ENCODE measurements at places on chromosomes 3 and 15.

GRCh38 chr3:12198301-12198700 is 39.6 kb upstream of the TIMP4 start:
- ATAC-seq, result no peak

- ATAC-seq, result no peak
Observed at GRCh38 chr3:56939834-56940233, 120.6 kb upstream of the SPATA12 start.

GRCh38 chr15:59018833-59019232 is 31.4 kb downstream of the RNF111 start:
- no peak for ATAC-seq

DNA sequence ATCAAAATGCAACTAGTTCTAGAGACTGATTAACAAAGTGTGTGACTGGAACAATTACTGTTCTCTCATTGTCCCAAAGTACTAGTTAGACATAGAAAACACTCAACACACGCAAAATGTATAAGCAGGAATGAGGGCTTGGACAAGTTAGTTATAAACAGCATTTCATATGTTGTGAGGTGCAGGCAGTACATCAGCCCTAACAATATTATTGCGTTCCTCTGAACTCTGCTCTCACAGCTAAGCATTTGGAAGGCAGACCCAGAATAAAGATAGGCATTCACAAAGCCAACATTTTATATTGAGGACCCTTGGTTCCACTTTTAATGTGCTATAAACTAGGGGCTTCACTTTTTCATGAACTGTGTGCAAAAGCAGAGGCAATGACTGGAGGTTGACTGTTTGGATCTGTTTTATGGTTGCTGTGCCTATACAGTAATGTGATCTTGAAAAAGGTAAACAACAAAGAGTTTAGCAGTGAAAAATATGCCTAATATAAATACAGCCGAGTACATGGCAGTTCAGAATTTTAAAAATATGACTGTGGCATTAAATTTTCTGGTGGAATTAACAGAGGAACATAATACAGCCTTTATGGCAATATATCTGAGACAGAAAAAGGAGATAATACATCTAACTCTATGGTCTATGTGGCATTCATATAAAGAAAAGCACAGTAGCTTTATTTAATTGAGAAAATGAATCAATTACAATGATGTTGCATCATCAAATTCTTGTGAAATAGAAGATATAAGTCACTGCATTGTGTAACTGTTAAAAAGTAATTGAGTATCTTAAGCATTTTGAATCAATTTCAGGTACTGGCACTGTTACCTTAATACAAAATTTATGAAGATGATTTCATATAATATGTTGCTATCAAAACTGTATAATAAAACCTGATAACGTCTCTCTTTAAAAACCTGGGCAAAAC is 80.0 kb upstream of the SKOR1 start:
- no peak for ATAC-seq

DNA sequence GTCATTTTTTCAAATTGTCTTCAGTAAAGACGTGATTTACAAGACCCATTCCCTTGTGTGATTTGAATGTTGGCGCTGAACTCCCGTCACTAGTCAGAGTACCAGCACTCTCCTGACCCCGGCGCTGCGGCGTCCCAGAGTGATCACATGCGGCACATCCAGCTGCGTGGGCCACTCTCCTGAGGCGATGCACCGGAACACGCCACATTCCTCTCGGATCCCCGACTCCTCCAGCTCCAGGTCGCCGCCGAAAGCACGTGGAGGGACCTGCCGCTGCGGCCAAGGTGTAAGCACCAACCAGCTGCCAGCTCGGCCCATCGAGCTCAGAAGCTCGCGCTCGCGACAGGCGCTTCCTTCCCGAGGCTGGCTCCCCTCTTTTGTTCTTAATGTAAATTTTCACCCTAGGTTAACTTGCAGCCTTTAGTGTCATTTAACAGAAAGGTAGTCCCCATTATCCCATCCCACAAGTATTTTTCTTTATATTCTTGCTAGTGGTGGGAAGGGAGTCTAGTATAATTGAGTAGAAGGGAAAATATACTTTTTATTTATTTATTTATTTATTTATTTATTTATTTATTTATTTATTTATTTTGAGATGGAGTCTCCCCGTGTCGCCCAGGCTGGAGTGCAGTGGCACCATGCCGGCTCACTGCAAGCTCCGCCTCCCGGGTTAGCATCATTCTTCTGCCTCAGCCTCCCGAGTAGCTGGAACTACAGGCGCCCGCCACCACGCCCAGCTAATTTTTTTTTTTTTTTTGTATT is 61.7 kb upstream of the VGLL3 start:
- ATAC-seq, result no peak

GRCh38 chr15:70342141-70342540 is 244.4 kb upstream of the TLE3 start:
- ATAC-seq, result no peak

GRCh38 chr15:92687746-92688145 is 32.2 kb upstream of the FAM174B start:
- ATAC-seq, result no peak

GRCh38 chr15:92845126-92845508 is 55.0 kb upstream of the CHD2 start:
- ATAC-seq, result peak; percentile 51

- ATAC-seq, result no peak
Observed at GRCh38 chr15:62989366-62990055, 53.0 kb upstream of the TPM1 start.

GRCh38 chr15:40782609-40783227 is 12.9 kb downstream of the C15orf62 start:
- ATAC-seq, result peak; percentile 86

DNA sequence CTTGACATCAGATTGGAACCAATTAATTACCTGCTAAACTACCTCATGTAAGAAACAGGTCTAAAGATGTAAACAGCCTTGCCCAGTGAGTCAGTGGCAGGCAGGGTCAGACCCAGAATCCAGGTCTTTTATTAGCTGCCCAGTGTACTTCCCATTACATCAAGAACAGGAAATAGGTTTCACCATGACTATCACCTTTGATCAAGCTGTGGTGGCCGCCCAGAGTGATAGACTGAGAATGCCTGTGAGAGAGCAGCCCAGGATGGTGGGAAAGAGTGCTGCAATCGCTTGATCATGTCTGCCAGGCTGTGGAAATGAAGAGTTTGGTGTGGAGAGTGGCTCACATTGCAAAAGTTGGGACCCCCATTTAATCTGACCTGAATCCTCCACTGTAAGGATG is 61.3 kb upstream of the PIAS1 start:
- ATAC-seq, result no peak

- ATAC-seq, result no peak
Observed at GRCh38 chr3:180657094-180657493, 22.2 kb downstream of the CCDC39 start.

DNA sequence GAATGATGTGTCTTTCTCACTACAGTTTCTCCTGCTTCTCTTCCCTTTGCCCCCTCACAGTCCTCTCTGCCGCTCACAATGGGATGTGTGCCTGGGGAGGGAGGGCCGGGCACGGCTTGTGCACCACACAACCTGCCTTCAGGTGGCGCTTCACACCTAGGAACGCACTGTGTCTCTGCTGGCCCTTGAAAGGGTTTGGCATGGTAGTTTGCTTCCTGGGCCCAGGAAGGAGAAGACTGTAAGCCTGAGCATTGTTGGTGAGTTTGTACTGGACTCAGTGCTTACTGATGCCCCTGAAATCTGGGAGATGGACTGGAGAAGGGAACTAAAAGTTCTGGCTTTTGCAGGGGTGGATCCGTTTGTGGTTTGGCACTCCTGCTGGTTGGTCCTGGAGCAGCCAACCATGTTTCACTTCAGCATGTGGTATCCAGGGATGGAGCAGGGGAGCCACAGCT is 9.2 kb downstream of the ALPK3 start:
- peak; percentile 42 for ATAC-seq

DNA sequence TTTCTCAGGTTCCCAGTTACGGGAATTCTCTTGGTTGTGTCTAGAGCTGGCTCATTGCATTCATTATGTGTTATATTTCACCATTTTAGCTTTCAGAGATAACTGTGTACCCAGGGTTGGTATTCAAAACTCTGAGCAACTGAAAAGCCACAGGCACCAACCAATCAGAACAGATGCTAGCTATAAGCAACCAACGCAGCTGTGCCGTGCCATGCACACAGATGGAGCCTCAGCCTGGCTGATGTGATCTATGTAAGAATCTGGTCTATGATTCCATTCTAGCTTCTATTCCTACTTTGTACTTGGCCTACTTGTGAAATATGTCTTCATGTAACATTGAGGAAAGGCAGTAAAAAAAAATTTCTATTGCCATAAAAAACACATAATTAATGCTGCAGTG is 95.0 kb upstream of the CCDC80 start:
- no peak for ATAC-seq

GRCh38 chr3:171163101-171164066 is 136.9 kb upstream of the SLC2A2 start:
- ATAC-seq, result no peak

DNA sequence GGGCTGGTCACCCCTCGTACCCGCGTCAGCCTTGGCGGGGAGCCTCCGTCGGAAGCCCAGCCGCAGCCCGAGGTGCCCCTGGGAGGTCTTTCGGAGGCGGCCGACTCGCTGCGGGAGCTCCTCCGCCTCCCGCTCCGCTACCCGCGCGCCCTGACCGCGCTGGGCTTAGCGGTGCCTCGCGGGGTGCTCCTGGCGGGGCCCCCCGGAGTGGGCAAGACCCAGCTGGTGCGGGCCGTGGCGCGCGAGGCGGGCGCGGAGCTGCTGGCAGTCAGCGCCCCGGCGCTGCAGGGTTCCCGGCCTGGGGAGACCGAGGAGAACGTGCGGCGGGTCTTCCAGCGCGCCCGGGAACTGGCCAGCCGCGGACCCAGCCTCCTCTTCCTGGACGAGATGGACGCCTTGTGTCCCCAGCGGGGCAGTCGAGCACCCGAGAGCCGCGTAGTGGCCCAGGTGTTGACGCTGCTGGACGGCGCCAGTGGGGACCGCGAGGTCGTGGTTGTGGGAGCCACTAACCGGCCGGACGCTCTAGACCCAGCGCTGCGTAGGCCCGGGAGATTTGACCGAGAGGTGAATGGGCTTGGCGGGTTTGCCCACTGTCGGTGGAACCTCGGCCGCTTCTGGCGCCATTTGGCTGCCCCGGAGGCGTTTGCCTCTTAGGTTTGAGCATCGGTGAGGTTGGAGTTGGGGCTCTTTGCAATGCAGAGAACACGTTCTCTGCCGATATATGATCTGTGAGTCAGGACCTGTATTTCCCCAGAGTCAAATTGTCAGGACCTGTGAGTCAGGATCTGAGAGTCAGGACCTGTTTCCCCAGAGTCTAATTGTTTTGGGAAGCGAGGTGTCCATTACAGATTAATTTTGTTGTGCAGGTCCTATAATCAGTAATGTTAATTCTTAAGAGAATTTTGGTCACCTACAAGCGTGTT is 24.9 kb upstream of the GATM start:
- ATAC-seq, result peak; percentile 45

DNA sequence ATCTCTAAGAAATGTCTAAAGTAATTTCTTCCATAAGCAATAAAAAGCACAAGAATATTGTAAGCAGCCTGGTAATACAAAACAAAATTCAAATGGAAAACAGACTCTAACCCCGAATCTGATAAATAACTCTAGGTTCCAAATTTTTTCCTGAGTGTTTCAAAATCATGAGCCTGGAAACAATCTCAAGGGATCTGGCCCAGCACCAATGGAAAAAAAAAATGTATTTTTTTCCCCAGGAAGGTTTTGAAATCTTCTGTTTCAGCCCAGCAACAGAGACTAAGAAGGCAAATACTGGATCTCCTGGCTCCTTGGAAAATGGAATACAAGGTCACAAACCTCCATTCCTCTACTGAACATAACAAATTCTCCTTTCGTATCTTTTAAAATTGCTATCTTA is 13.0 kb downstream of the TBC1D2B start:
- ATAC-seq, result no peak

GRCh38 chr3:97821287-97821773 is 481 bp upstream of the CRYBG3 start:
- ATAC-seq, result peak; percentile 55

DNA sequence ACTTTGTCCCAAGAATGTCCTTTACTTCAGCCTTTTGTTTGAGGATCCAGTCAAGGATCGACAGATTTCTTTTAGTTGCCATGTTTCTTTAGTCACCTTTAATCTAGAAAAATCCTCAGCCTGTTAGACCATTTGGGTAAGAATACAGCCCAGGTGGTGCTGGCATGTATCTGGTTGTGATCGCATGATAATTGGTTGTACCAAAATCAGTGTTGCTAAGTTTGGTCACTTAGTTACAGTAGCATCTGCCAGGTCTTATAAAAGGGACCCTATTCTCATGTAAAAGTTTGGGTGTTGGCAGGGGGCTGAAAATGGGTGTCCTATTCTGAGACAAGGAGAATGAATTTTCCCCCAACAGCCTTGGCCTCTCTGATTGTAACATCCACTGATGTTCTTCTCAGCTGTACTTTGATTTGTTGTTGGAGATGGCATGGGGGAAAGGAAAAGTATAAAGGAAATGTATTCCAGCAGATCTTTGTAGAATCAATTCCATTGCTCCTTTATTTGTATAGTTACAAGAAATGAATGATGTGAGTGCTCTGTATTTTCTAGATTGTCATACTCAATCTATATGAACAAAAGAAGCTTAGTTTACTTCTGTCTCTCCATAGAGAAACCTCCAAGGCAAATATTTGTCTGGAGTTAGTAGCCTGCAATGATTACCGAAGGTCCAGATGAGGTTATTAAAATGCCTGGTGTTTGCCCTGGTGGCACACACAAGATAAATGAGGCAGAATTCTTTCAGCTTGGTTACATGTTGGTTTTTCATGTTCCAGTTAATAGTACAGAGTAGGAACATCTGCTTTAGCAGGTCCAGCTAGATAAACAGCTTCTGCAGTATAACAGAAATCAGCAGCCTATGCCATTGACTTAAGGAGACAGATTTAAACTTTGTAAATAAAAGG is 65.7 kb downstream of the CMTM8 start:
- no peak for ATAC-seq

- no peak for ATAC-seq
Observed at GRCh38 chr3:66797889-66798560, 200.1 kb upstream of the KBTBD8 start.

- ATAC-seq, result peak; percentile 27
Observed at GRCh38 chr3:129184396-129184657, 631 bp upstream of the CNBP start.

DNA sequence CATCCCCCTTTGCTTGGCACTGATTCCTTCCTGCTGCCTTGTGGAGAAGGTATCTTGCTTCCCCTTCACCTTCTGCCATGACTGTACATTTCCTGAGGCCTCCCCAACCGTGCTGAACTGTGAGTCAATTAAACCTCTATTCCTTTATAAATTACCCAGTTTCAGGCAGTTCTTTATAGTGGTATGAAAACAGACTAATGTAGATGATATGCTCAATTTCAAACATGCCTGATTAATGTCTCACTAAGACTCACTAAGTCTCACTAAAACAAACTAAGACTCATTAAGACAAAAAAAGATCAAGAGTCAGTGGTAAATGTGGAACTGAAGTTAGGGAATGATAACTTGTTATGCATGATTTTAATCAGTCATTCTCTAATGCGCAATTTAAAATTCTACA is 606.6 kb downstream of the RBMS3 start:
- no peak for ATAC-seq

All from activated T-helper 17 cell treated with anti-CD3 and anti-CD28 coated beads, Interleukin-2, amount 50 U/mL, for 72 hours (primary cell).